ENCODE measurements at places on chromosomes 1 and 21.
A peak's percentile ranks its signal among the peaks of the same experiment; 100 is the strongest.

- no peak for DNase-seq
Observed at GRCh38 chr1:77473690-77474089, 191.9 kb downstream of the AK5 start.

DNA sequence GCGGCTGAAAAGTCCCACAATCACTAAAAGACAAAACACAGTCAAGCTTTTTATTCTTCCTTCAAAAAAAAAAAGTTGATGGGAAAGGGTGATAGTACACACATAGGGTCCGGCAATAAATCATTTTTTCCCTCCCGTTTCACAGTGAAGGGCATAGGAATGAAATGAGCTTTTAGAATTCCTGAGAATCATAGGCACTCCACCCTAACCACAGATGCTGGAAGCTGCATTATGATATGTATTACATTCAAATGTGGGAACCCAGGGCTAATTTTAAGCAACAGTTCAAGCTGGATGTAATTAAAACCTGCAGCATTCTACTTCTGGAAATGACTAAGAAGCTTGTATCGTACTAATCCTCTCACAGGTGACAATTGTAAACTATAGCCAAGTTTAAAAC is 75.7 kb upstream of the KCNJ15 start:
- DNase-seq, result no peak

GRCh38 chr1:166166329-166166697 is 488 bp downstream of the FAM78B start:
- peak; percentile 16 for DNase-seq

- no peak for DNase-seq
Observed at GRCh38 chr1:38266197-38266520, 219.6 kb upstream of the POU3F1 start.

GRCh38 chr1:225677350-225678124 is 24.6 kb upstream of the ENAH start:
- no peak for DNase-seq

- DNase-seq, result no peak
Observed at GRCh38 chr21:29613021-29613420, 314.3 kb downstream of the BACH1 start.

- no peak for DNase-seq
Observed at GRCh38 chr1:236913371-236914037, 90.7 kb downstream of the MT1HL1 start.

DNA sequence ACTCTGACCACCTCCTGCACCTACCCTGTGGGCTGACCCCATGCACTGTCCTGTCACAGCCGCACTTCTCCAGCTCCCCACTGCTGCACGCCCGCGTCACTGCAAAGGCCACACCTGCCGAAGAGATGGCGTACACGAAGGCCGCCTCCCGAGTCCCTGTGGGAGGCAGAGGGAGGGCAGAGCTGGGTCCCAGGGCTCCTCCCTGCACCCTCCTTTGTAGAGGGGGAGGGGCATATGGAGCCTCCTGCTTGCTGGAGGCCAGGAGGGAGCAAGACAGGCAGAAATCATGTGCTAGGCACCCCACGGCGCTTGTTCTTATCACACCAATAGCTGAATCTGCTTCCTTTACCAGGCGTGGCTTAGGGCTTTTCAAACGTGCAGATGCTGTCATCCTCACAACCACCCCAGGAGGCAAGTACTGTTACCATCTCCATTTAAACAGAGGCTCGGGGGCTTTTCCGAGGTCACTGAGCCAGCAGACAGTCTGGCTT is 21.4 kb downstream of the WNT4 start:
- no peak for DNase-seq

GRCh38 chr1:1434131-1434823 is 1.2 kb upstream of the VWA1 start:
- DNase-seq, result peak; percentile 75

Measured in psoas muscle (tissue), 8 donors.